ENCODE measurements at places on chromosomes 5 and 9. TPM values are rescaled to one million over a fixed set of nuclear protein-coding genes. Genes with fewer than 3 reads are reported as not detected.

DNA sequence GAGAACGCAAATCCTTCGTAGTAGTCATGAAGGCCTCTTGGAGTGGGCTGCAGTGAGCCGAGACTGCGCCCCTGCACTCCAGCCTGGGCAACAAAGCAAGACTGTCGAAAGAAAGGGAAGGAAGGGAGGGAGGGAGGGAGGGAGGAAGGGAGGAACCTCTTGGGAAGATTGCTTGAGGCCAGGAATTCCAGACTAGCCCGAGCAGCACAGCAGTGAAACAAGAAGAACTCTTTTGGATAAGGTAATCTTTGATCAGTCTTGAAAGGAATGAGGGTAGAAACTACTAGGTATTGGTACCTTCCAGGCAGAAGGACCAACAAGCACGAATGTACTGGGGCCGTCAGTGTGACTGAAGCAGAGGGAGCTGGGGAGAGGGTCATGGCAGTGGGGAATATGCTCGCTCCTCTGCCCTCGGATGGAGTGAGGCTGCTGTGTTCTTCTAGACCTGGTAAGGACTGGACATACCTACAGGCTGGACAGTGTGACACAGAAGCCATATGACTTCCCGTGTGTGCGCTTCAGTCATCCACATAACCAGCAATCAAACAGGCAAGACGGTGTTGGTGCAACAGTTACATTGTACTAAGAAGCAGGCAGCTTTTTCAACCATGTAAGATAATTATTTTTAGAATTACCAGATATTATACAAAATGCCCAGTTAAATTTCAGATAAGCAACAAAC, 45.2 kb downstream of the P4HA2 start:
- no peaks in the 10 kb centered on the region for H3K27me3 ChIP-seq
- no peak overlapping the region for H3K27ac ChIP-seq
- H3K36me3 ChIP-seq = no peaks in the 10 kb centered on the region
- H3K4me1 ChIP-seq = no peaks in the 10 kb centered on the region

The PNPLA7 gene
- 10.1 TPM for total RNA-seq

- no peak overlapping the region for H3K4me3 ChIP-seq
- no peaks in the 10 kb centered on the region for H3K27me3 ChIP-seq
- no peak overlapping the region for H3K27ac ChIP-seq
- no peaks in the 10 kb centered on the region for H3K36me3 ChIP-seq
- no peak for DNase-seq
- H3K4me1 ChIP-seq = no peaks in the 10 kb centered on the region
Observed at GRCh38 chr5:119426057-119426456, 26.2 kb upstream of the HSD17B4 start.

The LRRC19 gene
- total RNA-seq = not detected

DNA sequence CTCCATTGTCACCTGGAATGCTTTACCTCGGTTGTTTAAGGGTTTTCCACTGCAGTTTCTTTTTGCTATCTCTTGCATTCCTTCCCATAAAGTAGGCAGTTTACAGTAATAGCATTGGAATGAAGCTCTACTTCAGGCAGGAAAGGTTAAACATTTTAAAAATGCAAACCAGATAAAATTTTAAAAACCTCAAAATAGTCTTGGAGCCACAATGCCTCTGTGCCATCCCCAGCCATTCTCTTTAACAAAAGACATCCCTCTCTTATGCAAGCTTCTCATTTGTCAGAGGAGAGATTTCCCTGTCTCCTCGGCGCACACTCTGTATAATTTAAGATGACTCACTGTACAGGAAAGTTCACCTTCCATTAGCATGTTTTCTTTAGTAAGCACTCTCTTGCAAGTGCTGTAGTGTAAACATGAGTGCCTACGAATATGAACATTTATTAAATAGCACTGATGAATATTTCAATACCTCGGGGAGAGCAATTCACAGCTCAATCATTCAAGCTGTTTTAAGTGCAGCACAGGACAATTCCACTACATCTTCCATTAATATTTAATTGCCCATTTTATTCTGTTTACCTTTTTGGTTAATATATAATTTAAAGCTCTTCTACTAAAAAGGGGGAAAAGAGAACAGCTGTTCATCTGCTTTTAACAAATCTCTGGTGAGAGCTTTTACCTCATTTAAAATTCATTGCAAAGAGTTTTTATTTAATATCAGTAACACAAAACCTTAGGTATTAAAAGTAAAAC, 343.6 kb downstream of the SPATA31D1 start:
- H3K4me1 ChIP-seq = no peaks in the 10 kb centered on the region
- no peak overlapping the region for H3K27ac ChIP-seq
- no peaks in the 10 kb centered on the region for H3K27me3 ChIP-seq
- H3K4me3 ChIP-seq = no peak overlapping the region
